GM18507 (cell line): ENCODE measurements at places on chromosomes 16 and 17.

- no peak for DNase-seq
Observed at GRCh38 chr17:81091774-81092517, 57.0 kb downstream of the BAIAP2 start.

DNA sequence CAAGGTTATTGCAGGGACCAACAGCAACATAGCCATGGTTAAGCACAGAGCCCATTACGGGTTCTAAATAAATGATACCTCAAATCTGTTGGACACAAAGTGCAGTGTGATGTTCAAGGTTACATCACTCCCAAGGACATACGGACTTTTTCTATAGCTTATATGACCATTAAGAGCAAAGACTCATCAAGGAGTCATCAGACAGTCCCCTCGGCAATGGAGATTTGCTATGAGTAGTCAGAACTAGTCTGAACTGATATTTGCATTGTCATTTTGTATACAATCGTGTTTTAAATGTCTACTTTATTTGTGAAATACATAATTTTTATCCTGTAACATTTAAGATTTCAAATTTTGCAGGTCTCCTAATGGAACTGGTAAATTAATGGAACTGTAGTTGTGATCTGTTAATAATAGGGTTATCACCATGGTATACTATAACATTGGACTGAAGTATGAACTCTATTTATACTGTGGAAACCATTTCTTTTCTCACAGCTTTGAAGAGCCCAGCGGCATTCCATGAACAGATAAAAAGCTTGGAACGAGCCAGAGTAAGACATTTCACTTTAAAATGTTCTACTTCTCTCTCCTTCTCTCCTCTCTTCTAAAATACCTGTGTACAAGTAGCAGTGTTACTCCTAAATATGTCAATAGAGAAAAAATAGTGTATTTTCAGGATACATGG lies 140.9 kb downstream of the MRTFB start:
- DNase-seq, result no peak

GRCh38 chr16:777826-778225 lies 10.4 kb downstream of the RPUSD1 start:
- no peak for DNase-seq

- DNase-seq, result peak; percentile 33
Observed at GRCh38 chr16:31421587-31421986, 6.6 kb downstream of the COX6A2 start.

DNA sequence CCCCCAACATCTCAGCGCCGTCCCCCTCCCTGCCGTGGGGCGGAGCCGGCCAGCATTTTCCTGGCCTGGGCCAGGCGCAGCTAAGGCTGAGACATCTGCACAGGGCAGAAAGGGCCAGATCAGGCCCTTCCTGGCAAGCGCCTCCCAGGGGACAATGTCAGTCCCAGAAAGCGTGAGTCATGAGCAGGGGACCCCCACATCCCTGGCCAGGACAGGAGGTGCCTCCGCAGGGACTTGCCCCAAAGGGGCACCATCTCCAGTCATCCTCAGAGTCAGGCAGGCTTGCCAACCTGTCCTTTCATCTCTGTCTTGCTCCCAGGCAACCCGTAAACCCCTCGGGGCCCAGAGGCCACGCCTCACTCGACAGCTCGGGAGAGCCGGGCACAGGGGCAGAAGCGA lies 43.2 kb downstream of the SOCS1 start:
- no peak for DNase-seq

DNA sequence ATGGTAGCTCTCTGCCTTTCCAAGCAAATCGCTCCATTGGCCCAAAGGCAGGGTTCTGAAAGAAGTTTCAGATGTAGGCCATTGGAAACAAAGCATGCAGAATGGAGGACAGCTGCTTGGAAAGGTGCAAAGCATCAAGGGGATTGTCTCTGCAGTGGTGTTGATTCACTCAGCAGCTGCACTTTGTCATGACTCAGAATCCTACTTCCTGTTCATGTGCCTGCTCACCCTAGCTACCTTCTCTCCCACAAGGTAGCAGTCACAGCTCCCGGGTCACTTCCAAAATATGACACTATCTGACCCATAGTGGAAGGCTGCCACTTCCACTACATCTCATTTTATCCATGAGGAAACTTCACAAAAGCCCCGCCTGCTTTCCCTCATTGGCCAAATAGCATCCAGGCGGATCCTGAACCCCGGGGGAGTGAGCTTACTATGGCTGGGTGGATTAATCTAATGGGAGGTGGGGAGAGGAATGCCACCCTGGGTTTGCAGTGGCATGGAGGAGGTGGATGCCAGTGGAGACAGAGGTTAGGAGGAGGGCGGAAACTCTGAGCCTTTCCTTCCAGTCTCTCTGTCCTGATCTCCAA lies 74.7 kb upstream of the NKD1 start:
- DNase-seq, result no peak

- no peak for DNase-seq
Observed at GRCh38 chr17:1965556-1966273, 59.4 kb downstream of the RTN4RL1 start.

DNA sequence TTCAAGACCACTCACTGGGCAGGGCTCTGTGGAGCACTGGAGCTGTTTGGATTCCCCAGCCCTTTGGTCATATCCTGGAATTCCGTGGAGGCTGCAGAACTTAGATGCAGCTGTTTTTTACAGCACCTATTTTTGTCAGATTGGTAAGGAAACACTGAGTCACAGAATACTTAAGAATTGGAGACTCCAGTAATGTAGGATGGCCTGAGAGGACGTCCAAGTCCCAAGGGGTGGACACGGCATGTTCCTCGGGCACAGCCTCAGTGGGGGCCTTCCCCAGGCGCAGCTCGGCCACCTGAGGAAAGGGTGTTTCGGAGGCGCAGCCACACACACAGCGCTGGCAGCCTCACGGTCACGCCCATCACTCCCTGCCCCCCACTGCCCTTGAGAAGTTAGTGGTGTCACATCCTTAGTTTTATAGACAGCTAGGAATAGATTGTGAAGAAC lies 14.8 kb downstream of the PLD6 start:
- no peak for DNase-seq

- peak; percentile 23 for DNase-seq
Observed at GRCh38 chr16:80997139-80997798, 9.4 kb downstream of the CMC2 start.

DNA sequence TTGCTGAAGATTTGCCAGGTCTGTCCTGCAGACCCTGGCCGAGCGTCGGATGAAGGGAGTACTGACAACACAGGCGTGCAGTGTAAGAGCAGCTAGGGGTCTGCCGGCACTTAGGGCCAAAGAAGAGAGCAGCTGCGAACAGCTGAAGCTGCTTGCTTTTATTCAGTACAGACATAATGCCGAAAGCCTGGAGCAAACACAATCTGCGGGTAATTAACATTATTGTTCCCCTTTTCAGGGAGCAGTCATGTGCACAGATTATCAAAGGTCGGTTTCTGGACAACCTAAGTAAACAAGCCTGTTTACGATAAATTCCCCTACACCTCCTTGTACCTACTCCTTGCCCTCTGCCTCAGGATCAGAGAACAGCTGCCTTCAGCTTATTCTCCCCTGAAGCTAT lies 12.0 kb upstream of the KRT23 start:
- no peak for DNase-seq

DNA sequence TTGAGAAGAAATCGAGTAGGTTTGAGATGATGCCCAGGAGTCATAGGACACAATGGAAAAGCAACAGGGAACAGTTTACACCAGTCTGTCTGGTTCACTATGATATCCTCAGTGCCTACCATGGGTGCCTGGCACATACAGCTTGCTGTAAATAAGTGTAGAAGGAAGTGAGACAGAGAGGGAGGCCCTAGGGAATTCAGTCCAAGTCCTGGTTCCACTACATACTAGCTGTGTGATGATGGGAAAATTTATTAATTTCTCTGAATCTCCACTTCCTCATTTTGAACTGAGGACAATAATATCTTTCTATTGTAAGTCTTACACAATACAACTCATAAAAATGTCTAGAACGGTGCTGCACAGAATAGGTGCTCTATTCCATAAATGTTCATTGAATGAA lies 53.3 kb upstream of the LYRM9 start:
- DNase-seq, result no peak
